ENCODE measurements at places on chromosomes 7 and 10.

- DNase-seq = no peak
Observed at GRCh38 chr7:105982388-105982787, 19.3 kb downstream of the CDHR3 start.

GRCh38 chr7:36625247-36625646 lies 99.0 kb downstream of the AOAH start:
- DNase-seq = no peak

DNA sequence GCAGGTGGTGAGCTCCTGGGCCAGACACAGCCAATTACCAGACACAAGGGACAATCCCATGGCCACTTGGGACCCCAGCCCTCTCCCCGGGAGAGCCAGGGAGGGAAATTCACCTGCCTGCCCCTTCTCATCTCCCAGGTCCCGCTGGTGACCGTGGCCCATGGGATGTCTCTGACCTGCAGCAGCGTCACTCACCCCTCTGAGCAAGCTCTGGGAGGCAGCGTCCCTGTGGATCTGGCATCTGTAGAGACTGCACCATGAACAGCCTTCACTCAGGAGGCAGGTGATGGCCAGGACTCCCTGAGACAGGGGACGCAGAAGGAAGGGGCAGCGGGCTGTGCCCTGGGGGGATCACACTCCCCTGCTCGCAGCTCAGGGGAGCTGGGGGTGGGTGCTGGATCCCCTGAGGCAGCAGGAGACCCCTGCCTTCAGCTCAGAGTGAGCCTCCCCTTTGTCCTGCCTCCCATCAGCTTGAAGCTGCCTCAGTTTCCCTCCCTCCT lies 90.8 kb downstream of the FOXL3 start:
- no peak for DNase-seq

DNA sequence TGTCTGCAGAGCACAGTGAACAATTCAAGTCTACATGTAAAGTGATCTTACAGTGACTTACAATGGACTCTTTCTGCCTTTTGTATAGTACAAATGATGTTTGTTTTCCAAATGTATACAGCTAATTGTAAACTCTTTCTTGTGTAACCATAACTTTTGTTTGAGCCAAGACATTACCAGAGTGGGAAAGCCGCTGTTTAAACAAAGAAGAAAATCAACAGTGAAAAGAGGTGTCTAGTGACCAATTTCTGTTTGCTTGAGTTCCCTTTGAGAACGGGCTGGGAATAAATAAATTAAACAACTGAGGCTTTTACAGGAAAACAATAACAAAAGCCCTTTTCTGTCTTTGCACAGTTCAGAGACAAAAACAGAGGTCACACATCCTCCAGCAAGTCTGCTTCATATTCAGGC lies 1163.4 kb downstream of the CNTNAP2 start:
- no peak for DNase-seq

DNA sequence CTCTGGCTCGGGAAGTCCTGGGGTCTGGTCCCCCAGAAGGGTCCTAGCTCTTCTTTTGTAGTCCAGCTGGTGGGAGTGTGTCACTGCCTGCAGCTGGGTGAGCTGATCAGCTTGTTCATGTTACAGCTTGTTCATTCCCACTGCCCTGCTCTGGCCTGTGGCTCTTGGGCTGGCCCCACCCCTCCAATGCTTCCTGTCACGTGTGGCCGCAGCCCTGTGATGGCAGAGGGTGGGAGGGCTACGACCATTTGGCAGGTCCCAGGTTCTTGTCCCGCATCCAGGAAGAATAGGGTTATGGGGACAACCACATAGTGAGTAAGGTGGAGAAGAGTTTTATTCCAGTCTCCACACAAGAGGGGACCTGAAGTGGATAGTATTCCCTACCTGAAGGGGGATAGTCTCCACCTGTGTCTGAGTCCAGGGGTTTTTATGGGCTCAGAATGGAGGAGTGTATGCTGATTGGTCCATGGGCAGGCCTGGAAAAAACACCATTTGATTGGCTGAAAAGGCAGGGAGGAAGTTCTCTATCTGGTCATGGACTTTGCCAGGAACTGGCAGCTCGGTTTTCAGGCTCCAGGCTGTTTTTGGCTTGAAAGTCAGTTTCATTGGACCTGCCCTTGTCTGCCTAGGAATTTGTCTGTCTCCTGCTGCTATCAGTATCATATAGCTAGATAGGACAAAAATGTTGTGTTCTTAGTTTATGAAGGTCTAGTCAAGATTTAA lies 13.1 kb downstream of the SDHAF3 start:
- DNase-seq = no peak

GRCh38 chr7:8931906-8932646 lies 498.7 kb downstream of the NXPH1 start:
- no peak for DNase-seq

DNA sequence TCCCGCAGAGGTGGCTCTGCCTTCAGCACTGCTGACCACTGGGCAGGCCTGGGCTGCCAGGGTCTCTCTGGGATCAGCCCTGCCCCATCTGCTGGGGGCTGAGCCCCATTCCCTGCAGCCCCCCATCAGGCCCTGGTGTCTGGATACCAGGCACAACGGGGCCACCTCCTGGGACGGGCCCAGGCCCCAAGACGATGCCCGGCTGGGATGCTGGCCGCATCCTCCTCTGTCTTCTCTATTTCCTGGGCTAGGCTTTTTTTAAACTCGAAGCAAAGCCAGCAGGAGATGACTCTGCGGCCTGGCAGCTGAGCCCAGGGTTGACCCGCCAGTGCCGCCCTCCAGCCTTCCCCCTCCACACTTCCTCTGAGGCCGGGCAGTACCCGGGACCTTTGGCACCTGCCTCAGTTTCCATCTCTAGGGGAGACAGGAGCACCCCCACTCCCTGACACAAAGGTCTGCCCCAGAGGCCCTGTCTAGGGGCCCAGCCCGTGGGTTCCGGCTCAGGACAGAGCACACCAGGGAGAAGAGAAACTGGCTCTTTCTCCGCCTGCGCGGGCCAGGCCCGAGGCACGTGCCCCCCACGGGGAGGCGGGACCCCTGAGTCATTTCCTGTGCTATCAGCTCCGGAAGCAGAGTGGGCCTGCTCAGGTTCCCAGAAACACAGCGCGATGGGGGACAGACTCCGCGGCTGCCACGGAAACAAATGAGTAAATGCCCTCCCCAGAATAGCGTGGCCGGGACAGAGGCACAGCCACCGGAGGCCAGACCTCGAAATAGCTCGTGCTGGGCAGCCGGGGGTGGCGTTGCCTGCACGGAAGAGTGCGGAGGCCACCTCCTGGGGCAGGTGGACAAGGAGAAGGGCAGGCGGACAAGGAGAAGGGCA lies 84.6 kb upstream of the PDGFA start:
- peak; percentile 46 for DNase-seq

- no peak for DNase-seq
Observed at GRCh38 chr7:108360058-108360800, 96.0 kb downstream of the NRCAM start.

GRCh38 chr10:50855015-50855414 lies 30.4 kb downstream of the A1CF start:
- peak; percentile 12 for DNase-seq

DNA sequence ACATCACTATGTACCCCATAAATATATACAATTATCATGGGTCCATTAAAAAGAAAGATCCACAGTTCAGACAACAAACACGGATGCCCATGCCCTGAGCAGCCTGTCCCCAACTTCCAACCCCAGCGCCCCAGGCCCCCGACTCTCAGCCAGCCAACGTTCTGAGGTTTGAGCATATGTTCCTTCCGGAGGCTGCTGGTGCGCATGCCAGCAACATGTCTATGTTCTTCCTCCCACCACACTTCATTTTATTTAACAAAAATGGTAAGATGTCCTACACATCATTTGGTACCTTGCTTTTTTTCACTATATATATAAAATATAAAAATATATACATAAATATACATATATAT lies 250.9 kb downstream of the MAD1L1 start:
- no peak for DNase-seq

GRCh38 chr10:131750973-131751826 lies 149.6 kb upstream of the PPP2R2D start:
- DNase-seq = no peak

DNA sequence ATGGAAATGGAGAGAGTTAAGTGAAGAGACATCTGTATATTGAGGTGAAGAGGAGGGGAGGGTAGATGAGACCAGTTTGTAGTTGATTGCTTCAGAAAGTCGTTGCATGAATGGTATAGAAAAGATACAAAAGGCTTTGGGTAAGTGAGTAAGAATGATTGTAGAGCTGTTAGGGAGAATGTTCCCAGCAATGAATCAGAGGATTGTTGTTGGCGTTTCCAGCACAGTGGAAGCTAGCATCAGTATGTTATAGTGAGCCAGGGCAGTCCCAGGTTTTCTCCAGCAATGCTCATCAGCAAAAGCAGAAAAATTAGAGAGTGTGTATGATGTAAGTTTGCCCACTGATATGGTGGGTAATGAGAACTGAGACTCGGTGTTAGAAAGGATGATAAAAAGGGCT lies 15.4 kb upstream of the CDK6 start:
- no peak for DNase-seq

DNA sequence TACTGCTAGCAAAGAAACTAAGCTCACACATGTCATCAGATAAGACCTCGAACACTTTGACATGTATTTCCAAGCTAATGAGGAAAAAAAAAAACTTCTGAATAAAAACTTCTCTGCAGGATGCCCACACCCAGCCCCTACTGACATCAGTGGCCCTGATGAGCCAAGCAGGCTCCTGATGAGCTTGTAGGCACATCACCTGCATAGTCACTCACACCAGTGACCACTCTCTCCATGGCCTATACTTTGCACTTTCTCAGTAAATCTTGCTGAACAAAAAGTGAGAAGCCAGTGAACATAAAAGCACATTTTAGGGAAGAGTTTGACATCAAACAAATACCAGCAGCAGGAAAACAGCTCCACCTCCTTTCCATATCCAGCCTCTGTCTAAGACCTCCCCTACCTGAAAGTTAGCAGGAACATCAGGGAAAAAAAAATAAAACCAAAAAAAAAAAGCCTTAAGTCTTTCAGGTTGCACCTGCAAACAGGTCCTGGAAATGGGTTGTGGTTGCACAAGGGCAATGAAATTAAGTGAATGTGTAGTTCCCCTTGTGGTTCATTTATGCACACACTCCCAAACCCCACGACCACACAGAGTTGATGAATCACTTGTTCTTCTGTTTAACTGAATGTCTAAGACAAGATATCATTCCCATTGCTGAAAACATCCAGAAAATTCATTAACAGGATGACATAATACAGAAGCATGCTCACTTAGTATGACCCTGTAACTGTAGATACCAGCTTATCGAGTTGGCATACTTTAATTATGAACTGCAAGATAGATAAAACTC lies 205.2 kb upstream of the PDE1C start:
- DNase-seq = no peak

DNA sequence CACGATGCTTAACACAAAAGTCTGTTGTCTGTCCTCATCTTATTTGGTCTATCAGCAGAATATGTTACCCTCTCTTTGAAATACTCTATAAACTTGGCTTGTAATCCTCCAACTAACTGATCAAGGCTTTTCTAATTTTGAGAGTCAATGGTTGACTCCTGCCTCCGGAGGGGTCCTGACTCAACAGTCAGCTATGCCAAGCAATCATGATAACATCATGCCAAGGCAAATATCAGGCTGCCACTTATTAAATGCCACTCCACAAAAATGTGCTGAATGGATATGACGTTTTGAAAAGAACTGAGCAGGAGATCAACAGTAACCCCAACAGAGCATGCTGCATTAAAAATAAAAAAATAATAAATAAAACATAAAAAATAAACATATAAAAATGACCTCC lies 116.1 kb downstream of the PARD3 start:
- DNase-seq = peak; percentile 47

- DNase-seq = no peak
Observed at GRCh38 chr7:22611758-22612079, 111.7 kb upstream of the STEAP1B start.

DNA sequence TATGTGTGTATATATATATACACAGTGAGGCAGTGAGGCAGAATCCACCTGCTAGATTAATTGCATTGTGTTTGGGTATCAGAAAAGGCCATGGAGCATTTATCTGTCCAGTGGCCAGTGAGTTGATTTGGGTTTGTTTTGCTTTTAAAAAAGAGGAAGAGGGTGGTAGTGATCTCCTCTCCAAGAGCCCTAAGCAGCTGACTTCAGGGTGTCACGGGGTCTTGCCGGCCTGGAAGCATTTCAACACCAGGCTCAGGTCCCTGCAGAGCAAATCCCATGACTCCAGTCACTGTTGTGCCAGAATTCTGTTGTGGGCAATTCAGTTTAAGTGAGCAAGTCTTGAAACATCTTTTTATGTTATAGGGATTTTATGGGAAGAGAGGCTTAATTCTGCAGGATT lies 30.6 kb upstream of the GPNMB start:
- DNase-seq = peak; percentile 29

DNA sequence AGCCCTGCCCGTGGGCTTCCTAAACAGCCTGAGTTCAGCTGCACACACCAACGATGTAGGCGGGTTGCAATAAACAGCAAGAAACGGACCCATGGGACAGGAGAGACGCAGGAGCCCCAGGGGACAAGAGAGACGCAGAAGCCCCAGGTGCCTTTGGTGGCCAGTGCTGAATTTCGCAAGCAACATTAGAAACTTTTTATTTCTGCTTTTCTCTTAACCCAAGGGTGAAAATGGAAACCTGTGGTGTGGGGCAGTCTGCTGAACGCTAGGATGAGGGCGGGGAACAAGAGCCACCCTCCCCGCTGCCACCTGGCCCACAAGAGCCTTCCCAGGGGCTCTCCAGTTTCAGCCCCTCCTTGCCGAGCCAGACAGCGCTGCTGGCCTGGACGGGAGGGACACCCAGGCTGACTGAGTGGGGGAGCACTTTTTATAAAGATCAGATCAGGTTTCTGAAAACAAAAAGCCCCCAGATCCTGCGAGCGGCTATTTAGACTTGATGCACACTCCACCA lies 20.0 kb upstream of the GPR146 start:
- no peak for DNase-seq

DNA sequence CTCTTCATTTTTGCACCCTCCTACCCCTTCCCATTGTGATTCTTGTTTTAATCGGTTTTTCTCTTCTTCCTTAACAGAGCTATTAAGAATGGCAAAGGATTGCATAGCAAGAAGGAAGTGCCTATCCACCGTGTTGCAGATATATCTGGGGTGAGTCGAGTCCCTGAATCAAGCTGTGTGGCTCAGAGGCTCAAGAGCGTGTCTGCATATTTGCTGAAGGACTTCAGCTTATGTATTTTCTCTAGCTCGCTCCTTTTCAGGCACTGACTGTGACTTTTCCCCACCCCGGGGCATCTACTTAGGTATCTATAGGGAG lies 126.6 kb downstream of the LRRC4 start:
- DNase-seq = no peak

- no peak for DNase-seq
Observed at GRCh38 chr7:30533886-30534285, 29.3 kb upstream of the GGCT start.

DNA sequence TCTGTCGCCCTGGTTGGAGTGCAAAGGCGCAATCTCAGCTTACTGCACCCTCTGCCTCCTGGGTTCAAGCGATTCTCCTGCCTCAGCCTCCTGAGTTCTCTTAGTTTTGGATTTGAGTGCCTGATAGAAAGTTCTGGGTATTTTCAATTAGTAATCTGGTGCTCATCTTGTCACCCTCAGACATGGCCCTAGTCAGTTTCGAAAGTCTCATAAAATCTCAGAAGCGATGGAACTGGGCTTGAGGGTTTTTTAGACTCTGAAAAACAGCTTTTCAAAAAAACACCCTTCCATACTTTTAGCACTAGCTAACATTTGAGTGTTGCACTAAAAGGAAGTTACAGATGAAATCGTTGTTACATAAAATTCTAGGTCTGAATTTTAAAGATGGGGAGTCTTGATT lies 9.4 kb upstream of the PIP4K2A start:
- DNase-seq = no peak
